ENCODE measurements at places on chromosomes 3 and 15.

- no peak for DNase-seq
These were observed 46.1 kb upstream of the TMEM158 start for GRCh38 chr3:45272032-45272810.

DNA sequence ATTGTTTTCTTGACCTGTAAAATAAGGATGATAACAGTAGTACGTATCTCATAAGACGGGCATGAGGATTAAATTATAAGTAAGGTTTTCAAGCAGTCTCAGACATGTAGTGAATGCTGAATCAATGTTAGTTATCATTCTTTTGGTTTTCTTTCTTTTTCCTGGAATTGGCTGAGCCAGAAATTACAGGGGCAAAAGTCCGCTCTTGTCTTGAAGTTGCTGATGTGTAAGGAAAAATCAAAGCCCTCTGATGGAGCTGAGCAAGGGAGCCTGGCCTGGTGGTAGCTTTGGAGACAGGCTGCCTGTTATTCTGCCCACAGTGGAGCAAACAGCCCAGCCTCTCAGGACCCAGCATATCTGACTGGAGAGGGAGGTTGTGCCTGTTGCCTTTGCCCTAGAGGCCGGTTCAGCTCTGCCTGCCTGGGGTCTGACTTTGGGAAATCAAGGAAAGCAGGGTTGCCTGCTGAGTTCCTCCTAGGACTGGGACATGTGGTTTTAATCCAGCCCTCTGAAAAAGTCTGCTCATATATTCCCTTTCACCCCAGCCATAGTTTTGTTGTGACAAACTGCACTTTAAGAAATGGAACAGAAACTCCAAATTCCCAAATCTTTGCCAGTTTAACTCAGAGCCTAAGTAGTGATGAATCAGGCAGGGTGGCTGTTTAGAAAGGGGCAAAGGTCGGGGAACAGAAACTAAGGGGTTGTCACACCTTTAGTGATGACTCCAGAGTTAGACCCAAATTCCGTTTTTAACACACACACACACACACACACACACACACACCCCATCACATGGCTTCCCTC is 40.1 kb downstream of the GASK1A start:
- DNase-seq, result no peak

DNA sequence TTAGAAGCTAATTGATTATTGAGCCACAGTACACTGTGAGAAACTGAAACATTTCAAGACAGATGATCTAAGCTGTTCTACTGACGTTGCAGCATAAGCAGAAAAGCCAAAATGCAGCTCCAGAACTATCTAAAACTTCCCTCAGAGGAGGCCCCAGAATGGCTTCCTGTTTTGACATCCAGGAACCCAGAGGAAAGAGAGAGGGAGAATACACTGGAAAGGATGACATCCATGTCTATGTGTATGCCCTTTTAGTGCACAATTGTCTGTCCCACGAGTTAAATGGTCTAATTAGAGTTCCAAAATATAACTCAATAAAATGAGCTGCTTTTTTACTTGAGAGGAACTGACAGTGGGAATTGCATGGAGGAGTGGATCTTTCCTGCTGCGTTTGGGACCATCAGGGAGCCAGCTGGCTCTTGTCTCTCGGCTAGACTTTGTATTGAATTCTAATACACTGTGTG is 688.1 kb downstream of the ZNF385D start:
- no peak for DNase-seq

- DNase-seq, result no peak
These were observed 11.9 kb upstream of the PDIA5 start for GRCh38 chr3:123054931-123055330.

- DNase-seq, result no peak
These were observed 595.2 kb upstream of the TBL1XR1 start for GRCh38 chr3:177792311-177793030.

GRCh38 chr15:74955017-74955416 is 1.6 kb downstream of the RPP25 start:
- no peak for DNase-seq

GRCh38 chr3:114587986-114588385 is 294.2 kb downstream of the TIGIT start:
- DNase-seq, result no peak

DNA sequence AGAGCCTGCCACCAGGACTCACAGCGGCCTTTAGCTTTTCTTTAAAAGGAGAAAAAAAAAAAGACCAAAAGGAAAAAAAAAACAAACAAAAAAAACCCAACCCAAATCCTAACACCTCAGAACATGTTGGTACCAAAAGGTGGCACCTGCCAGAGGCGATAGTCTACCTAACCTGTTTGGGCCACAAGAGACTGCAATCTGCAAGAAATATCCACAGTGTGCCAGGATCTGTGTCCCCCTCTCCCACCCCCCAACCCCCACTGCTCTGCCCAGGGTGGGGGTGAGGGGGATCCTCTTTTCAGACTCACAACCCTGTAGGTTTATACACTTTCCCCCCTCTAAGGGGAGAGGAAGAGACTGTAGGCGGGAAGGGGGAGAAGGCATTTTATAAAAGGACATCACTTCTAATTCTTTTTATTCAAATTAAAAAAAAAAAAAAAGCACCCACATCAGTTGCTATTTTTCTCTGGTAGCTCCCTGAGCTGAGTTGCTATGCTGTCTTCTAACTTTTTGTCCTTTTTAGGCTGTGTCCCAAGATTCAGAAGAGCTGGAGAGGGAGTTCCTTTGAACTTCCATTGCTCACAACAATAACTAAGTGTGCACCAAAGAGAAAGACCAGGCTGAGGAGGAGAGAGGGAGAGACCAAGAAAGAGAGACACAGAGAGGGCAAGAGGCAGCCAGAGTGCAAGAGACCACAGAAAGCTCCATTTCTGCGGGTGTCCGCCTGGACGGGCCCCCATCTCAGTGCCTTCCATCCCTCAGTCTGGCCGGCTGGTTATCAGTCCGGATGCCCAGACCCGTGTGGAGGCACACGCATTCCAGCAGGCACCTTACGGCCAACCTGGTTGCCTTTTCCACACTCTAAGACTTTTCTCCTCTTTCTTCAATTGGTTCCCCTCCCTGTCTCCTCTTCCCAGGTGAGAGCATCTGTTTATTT is 48.9 kb downstream of the TLE3 start:
- DNase-seq, result no peak
